SJSA1 (cell line): ENCODE measurements at places on chromosomes 5 and 9. TPM values are rescaled to one million over a fixed set of nuclear protein-coding genes. Genes with fewer than 3 reads are reported as not detected.

- no peak for DNase-seq
Measured at GRCh38 chr9:135568026-135568425, 6.5 kb downstream of the PAEP start.

DNA sequence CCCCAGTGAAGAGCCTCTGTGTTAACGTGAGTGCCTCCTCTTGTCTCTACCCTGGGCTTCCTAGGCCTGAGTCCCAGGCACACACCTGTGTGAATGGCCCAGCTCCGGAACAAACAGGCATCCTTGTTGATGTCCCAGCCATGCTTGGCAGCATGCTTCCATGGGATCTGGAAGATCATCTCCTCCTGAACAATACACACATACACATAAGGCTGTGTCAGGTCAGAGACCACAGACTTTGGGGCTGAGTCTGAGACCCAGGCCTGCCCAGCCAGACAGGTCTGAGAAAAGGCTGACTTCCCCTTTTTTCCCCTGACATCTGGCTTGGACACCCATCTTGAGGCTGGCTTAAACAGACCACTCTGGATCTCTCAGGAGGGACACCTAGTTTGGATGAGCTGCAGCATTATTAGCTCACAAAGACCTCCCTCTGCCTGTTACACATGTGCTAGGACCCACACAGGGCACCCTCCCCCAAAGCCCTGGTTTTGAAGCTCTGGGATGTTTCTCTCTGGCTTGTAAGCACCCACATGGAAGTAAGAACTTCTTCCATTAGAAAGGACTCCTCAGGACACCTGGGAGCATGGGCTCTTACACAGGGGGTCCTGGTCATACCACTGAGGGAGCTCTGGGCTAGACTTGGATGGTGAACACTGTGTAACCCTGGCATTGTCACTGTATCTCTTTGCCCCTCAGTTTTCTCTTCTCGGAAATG, 2.6 kb downstream of the IRF1 start:
- no peak for DNase-seq

GRCh38 chr5:88979244-88979643, 96.3 kb upstream of the MEF2C start:
- no peak for DNase-seq

DNA sequence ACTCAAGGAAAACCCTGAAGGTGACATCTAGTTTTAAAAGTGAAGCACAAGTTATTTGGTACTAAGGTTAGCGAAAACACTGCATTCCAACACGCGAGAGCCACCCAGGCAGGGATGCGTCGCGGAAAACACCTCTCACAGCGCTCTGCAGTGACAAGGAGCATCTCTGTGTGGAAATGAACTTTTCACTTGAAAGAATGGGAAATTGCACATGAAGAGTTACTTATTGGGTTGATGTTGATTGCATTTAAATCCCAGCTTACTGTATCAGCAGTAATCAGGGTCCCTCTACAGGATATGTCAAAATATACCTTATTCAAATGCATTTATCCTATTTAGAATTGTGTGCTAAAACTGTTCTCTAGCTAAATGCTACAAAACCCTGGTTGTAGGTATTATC, 144.4 kb downstream of the BNC2 start:
- peak; percentile 52 for DNase-seq

Gene CWC27
- 15.7 and 27.7 TPM in 2 replicates for total RNA-seq

DNA sequence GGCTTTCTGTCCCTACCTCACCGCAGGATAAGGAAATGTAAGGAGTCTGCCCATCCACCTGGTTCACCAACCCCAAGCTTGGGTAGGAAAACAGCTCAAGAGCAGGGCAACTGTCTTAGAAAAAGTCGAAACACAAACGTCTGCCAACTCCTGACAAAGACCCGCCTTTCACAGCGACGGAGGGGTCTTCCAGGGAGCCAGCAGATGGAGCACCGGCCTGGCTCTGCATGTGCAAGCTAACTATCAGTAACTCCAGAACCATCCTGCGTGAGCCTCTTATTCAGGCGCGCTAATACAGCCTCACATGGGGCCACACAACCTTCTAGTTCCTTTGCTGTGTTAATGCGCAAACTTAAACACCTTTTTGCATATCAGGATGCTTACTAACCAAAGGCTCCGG, 26.9 kb downstream of the CAMSAP1 start:
- no peak for DNase-seq

DNA sequence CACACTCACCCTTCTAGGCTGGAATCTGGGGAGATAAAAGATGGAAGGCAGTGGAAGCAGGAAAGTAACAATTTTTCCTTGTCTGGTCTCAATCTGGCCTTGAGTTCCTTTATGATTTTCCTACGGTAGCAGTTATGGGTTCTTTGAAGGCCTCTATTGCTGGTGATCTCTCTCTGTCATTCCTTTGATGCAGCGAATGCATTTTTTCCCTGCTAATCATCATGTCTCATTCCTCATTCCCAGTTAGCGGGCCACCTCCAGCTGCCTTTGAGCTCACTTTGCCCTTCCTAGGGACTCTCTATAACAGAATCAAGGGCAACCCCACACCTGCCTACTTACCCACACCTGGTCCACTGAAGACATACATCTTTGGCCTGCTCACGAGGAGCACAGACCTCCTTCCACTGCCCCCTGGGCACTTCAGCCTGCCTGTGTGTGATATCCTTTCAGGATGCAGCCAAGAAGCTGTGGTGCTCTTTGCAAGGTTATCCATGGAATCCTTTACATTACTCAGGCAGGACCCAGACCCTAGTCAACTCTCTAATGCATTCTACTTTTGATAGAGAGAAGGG, 191.7 kb downstream of the DRD1 start:
- DNase-seq: no peak

Gene CTXN3
- total RNA-seq: not detected in 2 replicates

DNA sequence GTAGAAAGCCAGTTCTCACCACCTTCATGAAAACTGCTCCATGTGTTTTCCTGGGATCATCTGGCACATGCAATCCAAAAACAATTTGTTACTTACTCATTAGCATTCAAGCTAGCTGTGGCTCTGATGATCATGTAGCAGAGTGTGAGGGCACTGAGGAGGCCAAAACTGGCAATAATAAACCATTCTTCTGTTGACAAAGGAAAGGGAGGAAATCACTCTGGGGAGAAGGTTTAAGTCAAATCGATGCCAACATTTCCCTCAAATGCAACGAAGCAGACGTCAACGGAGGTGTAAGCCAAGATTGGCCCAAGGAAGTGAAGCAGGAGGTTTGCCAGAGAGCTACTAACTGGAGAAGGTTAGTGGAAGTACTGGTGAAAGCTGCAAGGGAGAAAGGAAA, 55.7 kb upstream of the TBC1D9B start:
- DNase-seq: no peak

DNA sequence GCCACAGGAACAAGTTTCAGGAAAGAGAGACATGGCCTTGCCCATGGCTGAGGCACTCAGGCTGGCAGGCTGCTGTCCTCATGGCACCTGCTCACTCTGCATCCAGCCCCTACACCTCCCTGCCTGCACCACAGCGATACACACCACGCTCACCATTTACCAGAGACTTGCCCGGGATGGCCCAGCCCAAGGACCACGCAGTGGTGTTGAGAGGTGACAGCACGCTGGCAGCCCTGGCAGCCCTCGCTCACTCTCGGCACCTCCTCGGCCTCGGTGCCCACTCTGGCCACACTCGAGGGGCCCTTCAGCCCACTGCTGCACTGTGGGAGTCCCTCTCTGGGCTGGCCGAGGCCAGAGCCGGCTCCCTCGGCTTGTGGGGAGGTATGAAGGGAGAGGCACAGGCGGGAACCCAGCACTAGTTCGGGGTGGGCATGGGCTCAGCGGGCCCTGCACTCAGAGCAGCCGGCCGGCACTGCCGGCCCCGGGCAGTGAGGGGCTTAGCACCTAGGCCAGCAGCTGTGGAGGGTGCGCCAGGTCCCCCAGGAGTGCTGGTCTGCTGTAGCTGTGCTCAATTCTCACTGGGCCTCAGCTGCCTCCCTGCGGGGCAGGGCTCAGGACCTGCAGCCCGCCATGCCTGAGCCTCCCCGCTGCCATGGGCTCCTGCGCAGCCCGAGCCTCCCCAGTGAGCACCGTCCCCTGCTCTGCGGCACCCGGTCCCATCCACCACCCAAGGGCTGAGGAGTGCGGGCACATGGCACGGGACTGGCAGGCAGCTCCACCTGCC, 20.3 kb downstream of the ZDHHC11B start:
- peak; percentile 66 for DNase-seq
